RWPE2 (cell line): ENCODE measurements at places on chromosomes 2 and 18.

DNA sequence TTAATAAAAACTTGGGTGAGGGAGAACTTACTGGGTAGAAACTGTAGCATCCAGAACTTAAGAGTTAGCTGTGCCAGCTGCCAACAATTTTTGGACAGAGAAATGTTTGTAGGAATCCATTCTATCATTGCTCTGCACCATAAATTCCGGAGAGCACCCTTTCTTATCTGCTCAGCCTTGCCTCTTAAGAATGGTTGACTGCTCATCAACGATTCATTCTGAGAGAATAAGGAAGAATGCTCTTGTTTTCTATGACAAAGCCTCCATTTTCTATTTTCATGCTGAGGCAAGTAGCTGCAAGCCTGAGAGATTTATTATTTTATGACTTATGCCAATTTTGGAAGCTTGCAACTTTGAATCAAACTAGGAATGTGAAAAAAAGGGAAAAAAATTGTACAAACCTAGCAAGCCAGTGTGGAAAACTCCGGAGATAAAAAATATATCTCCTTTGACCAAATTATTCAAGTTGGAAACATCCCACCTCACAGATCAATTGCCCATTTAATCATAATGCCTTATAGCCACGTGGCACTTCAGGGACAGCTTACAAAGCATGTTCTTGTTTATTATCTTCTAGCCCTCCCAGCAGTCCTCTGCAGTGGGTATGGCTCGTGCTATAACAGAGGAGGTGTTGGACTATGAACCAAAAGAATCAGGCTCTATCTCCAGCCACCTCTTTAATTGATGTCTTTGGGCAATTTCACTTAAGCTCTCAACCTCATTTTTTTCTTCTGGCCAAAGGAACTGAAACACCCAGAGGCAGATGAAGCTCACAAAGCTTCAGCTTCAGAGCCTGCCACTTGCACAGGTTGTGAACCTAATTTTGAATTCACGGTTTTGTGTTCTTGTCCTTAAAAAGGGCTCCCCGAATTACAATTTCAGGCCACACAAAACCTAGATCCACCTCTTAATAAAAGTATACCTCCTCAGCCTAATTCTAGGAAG lies 40.9 kb upstream of the ATL2 start:
- H3K27me3 ChIP-seq: no peaks in the 10 kb centered on the region
- no peaks in the 10 kb centered on the region for H3K36me3 ChIP-seq
- DNase-seq: no peak

- no peaks in the 10 kb centered on the region for H3K36me3 ChIP-seq
- DNase-seq: no peak
- H3K4me3 ChIP-seq: no peak overlapping the region
- no peaks in the 10 kb centered on the region for H3K4me1 ChIP-seq
- no peak overlapping the region for H3K27ac ChIP-seq
Measured at GRCh38 chr18:5420906-5421305, 122.9 kb downstream of the EPB41L3 start.

DNA sequence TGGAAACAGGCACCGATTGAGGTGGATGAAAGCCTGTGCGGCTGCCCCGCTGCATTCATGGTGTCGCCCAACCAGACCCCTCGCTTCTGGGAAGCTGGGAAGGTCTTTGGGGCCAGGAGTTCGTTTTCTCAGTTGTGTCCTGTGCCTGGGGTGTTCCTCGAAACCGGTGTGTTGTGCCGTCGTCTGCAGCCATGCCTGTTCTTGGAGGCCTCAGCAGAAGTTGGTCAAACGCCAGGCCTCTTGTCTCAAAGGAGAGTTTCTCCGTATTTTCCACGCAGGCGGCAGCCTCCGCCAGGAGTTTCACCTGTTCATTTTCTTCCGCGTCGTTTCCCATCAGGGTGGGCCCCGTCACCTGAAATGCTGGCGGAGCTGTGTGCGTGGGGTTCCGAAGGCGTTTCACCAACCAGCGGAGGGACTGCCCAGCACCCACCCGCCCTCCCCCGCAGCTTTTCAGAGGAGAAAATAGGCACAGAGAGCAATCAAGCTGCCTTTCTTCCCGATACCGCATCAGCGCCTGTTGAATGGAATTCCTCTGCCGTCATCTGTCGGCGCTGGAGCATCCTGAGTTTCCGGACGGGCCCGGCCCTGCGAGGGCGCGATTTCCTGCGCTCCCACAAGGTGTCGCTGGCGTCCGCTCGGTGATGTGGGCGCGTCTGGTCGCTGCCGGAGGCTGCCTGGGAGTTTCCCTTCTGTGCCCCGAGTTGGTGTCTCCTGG lies 17.0 kb upstream of the NFATC1 start:
- H3K27ac ChIP-seq: no peak overlapping the region
- H3K36me3 ChIP-seq: no peaks in the 10 kb centered on the region
- H3K4me1 ChIP-seq: no peaks in the 10 kb centered on the region

DNA sequence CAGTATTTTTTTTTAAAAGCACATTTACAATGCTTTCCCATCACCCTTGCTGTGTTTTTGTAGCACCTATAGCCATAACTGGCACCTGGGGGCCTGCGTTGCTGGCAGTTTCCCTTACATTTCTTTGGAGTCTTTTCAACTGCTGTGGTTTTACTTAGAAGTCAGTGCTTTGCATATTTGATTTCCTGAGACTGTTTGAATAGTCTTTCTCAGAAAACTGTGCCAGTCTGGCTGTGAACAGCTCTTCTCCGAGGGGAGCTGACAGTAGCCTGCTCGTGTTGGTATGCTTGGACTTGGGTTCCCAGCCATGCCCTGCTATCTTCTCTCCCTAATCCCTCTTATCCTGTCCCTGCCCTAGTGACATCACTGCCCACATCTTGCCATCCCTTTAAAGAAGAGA lies 81.5 kb downstream of the DPP4 start:
- H3K27ac ChIP-seq: no peak overlapping the region
- no peak overlapping the region for H3K4me3 ChIP-seq
- DNase-seq: no peak
- H3K27me3 ChIP-seq: no peaks in the 10 kb centered on the region
- H3K36me3 ChIP-seq: no peaks in the 10 kb centered on the region

- no peaks in the 10 kb centered on the region for H3K36me3 ChIP-seq
- no peak overlapping the region for H3K4me3 ChIP-seq
- H3K27ac ChIP-seq: no peak overlapping the region
- no peak for DNase-seq
- no peaks in the 10 kb centered on the region for H3K4me1 ChIP-seq
Measured at GRCh38 chr18:22883179-22883578, 49.9 kb upstream of the RBBP8 start.

DNA sequence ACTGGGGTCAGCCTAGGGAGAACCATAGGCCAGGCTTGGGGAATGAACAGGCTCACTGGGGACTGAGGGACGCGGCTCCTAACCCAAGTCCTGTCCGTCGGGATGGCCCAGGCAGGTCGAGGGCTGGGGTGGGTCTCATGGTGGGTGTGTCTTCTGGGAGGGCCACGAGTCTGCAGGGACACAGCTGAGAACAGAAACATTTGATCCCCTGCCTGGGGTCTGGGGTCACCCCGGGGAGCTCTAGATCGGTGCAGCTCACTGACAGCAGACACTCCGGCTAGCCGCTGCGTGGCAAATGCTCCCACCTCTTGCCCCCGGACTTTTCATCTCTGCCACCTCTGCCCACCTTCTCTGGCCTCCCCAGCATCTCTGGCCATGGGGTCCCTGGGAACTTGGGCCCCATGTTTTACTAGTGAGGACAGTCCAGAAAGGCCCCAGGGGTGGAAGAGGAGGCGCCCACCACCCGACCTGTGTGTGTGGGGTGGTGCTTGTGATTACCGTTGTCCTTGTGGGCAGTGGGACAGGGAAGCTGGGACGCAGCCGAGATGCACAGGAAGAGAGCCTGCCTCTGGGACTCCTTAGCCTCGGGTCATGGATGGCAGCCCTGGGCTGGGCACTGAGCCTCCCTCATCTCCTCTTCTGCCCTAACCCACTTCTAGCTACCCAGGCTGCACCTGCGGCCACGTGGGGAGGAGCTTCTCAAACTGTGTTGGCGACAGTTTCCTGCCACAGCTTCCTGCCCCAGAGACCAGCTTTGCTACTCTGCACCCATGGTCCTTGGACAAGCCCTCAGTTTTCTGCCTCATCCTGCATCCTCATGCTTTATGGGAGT lies 4.9 kb downstream of the ZAP70 start:
- H3K4me3 ChIP-seq: no peak overlapping the region
- no peak for DNase-seq
- H3K27ac ChIP-seq: no peak overlapping the region
- no peaks in the 10 kb centered on the region for H3K27me3 ChIP-seq
- no peaks in the 10 kb centered on the region for H3K36me3 ChIP-seq

- no peaks in the 10 kb centered on the region for H3K4me1 ChIP-seq
- H3K4me3 ChIP-seq: no peak overlapping the region
- H3K27ac ChIP-seq: no peak overlapping the region
- DNase-seq: no peak
- H3K27me3 ChIP-seq: no peaks in the 10 kb centered on the region
- no peaks in the 10 kb centered on the region for H3K36me3 ChIP-seq
Measured at GRCh38 chr2:71609958-71610357, 156.6 kb downstream of the DYSF start.

GRCh38 chr2:240140920-240141319 lies 462 bp upstream of the OTOS start:
- no peaks in the 10 kb centered on the region for H3K27me3 ChIP-seq
- H3K4me3 ChIP-seq: no peak overlapping the region
- H3K36me3 ChIP-seq: no peaks in the 10 kb centered on the region
- no peak overlapping the region for H3K27ac ChIP-seq
- H3K4me1 ChIP-seq: no peaks in the 10 kb centered on the region
- peak; percentile 42 for DNase-seq

DNA sequence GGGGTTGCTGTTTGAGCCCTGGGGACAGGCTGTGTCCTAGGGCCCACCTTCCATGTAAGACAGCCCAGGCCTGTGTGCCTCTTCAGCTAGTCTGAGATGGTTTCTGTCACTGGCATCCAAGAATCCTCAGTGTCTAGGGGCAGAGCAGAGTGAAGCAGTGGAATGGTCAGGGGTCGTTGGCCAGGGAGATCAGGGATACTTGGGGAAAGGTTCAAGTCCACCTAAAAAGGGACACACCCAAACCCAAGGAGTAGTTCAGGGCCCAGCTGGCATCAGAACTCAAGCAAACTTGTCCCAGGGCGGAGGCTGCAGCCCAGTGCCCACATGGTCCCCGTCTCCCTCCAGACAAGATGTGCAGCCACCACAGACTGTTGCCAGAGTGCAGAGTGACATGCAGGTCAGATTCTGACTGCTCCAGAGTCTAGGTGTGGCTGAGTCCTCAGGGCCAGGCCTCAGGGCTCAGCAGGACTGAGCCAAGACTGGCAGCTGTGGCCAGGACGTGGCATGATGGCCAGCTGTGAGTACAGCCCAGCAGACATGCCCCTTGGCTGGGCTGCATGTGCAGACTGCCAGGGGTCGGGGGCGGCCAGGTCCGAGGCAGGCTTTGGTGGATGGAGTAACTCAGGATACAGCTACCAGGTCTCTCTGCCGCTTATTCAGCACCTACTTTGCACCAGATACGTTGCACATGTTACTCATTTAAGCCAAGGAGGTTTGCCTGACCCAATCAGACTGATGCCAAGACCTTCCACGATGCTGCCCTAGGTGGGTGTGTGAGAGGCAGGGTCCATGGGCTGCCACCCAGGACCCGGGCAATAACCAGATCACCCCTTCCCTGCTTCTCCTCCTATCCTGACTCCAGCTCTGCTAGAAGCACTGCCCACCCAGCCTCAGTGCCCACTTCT lies 146.6 kb downstream of the SMAD7 start:
- peaks cover 10% of the 10 kb centered on the region for H3K36me3 ChIP-seq
- H3K4me3 ChIP-seq: no peak overlapping the region
- no peaks in the 10 kb centered on the region for H3K27me3 ChIP-seq
- H3K27ac ChIP-seq: no peak overlapping the region

GRCh38 chr18:56515522-56515921 lies 122.9 kb downstream of the TXNL1 start:
- H3K36me3 ChIP-seq: no peaks in the 10 kb centered on the region
- H3K27ac ChIP-seq: no peak overlapping the region
- H3K4me1 ChIP-seq: no peaks in the 10 kb centered on the region

GRCh38 chr2:215571689-215572088 lies 135.8 kb upstream of the FN1 start:
- no peaks in the 10 kb centered on the region for H3K4me1 ChIP-seq
- H3K27ac ChIP-seq: no peak overlapping the region
- DNase-seq: no peak
- no peaks in the 10 kb centered on the region for H3K27me3 ChIP-seq
- no peaks in the 10 kb centered on the region for H3K36me3 ChIP-seq

DNA sequence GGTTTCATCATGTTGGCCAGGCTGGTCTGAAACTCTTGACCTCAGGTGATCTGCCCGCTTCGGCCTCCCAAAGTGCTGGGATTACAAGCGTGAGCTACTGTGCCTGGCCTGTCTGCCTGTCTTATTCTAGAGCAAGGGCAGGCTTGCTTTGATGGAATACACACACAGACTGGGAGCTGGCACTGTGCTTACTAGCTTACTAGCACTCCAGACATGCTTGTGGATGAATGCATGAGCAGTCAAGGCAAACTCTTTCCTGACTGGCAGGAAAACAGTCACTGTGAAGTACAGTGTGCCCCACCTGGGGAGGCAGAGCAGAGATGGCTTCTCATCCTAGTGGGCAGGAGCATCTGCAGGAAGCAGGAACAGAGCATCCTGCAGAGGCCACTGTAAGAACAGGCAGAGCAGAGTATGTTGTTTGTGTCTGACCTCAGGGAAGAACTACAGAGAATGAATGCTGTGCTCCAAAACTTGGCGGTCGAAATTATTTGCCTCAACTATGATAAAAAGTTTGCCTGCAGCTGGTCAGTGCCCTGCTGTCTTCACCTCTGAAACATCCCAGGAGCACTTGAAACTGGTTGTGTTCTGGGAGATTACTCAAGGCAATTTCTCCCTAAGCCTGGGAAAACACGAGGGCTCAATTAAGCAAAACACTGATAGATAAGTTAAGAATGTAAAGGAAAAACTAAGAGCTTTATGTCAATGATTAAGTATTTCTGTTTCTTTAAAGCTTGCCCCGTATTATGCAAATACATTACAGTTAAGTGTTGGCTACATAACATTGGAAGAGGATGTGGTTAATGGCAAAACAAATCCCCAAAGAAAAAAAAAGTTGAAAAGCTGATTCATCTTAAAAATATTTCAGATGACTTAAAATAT lies 102.4 kb downstream of the VAPA start:
- peak overlapping the region; percentile 92 for H3K27ac ChIP-seq
- no peaks in the 10 kb centered on the region for H3K36me3 ChIP-seq
- DNase-seq: no peak
- peaks cover 22% of the 10 kb centered on the region for H3K4me1 ChIP-seq

- H3K27me3 ChIP-seq: no peaks in the 10 kb centered on the region
- DNase-seq: no peak
- no peak overlapping the region for H3K27ac ChIP-seq
Measured at GRCh38 chr2:118061135-118061955, 26.9 kb upstream of the INSIG2 start.

- DNase-seq: no peak
- no peaks in the 10 kb centered on the region for H3K27me3 ChIP-seq
Measured at GRCh38 chr2:725468-725867, 48.3 kb upstream of the TMEM18 start.

GRCh38 chr18:50298443-50299284 lies 11.2 kb upstream of the CXXC1 start:
- peak overlapping the region; percentile 27 for H3K4me3 ChIP-seq
- no peaks in the 10 kb centered on the region for H3K36me3 ChIP-seq
- DNase-seq: no peak
- peaks cover 2% of the 10 kb centered on the region for H3K4me1 ChIP-seq
